ENCODE measurements at places on chromosomes 4 and X.
A peak's percentile ranks its signal among the peaks of the same experiment; 100 is the strongest.

- DNase-seq, result peak; percentile 87
Measured at GRCh38 chrX:153687121-153688039, at the start of gene SLC6A8. Gene SLC6A8, plus strand, starts transcription at chrX:153687926. Its CDS starts 649 bp downstream, at chrX:153688575.

GRCh38 chr4:149465955-149466354 is 349.7 kb downstream of the IQCM start:
- no peak for DNase-seq

- DNase-seq, result no peak
Measured at GRCh38 chr4:26812049-26812714, 48.5 kb upstream of the STIM2 start.

DNA sequence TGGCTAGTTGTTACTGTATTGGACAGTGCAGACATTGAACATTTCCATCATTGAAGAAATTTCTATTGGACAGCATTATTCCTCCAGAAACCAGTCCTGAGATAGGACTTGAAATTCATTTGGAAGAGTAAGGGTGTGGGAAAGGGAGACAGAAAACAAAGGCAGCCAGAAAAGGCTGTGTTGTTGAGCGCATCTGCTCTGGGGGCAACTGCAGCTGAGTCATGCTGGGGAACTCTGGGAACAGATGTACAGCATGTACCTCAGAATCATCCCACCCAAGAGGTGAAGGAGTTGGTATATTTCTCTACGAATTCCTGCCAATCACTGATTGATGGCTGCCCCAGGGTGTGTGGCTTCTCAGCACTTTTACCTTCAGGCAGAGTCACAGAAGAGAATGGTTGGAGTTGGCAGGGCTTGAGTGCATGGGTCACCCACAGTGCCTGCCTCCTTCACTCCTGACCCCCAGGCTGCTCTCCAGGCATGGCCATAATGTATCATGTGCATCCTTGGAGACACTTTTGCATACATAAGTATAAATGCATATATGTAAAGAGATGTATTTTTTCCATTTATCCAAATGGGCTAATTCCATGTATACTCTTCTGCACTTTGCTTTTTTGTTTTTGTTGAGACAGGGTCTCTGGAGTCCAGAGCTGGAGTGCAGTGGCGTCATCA is 39.4 kb downstream of the GEMIN8 start:
- DNase-seq, result no peak

- DNase-seq, result peak; percentile 91
Measured at GRCh38 chr4:112361181-112361791, 64.1 kb downstream of the ALPK1 start.

Data from endodermal cell (in vitro differentiated cells).